ENCODE measurements at places on chromosomes 2 and 18.

- no peak for DNase-seq
Measured at GRCh38 chr18:23994361-23994902, 20.1 kb upstream of the TTC39C start.

DNA sequence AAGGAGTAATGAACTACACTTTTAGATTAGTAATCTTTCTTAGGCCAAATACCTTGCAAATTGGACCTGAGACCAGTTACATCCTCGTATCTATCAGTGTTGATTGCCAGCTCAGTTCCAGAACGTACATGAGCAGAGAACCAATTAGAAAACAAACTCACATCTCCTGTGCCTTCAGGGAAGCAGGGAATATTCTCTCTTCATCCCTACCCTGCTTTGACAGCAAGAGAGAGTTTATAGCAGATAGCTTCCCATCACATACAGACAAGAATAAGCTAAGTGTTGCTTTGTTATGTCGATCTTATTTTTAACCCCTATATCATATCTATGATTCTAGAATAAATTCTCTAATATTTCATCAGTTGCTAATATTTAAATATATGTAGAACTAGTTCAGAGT is 181.8 kb downstream of the DSC3 start:
- no peak for DNase-seq

GRCh38 chr2:119674711-119675500 is 4.1 kb upstream of the TMEM177 start:
- no peak for DNase-seq

DNA sequence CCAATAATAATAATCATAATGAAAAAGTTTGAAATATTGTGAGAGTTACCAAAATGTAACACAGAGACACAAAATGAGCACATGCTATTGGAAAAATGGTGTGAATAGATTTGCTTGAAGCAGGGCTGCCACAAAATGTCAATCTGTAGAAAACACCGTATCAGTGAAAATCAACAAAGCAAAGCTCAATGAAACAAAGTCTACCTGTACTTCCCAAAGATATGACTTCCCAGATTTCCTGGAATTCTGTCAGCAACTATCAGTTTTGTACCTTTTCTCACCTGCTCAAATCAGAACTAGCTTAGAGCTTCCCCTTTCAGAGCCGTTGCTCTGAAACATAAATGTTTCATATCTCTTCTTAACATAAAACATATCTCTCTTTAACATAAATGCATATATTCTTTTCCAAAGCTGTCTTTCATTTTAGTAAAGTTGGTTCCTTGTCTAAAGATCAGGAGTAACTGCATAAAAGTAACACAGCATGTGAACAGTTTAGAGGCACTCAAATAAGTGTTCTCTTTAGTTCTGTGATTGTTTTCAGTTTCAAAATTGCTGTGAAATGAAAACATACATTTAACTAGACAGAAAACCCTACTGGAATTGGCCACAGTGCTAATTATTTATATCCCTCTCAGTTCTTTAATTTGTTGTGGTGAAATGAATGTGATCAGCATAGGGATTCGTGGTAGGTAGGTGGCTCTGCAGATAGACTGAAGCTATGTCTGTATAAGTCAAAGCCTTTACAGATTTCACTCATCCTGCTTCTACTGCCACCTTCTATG is 262.5 kb downstream of the KCNJ3 start:
- DNase-seq, result no peak

GRCh38 chr2:221186873-221187272 is 385.2 kb downstream of the EPHA4 start:
- no peak for DNase-seq

DNA sequence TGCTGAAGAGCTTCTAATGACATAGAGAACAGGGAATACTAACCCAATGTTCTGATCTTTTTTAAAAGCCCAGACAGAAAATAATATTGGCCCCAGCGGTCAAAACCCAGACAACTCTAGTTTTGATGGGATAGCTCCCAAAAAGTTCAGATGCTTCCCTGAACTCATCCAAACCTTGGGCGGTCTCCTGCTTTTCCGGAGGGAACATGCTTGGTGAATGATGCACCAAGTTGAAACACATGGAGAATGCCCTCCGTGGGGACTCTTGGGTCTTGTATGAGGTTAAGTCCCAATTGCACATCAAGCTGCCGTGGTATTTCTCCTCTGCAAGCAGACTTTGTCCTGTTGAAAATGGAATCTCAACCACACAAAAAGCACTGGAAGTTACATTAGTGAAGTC is 120.7 kb upstream of the CTAGE1 start:
- DNase-seq, result no peak

DNA sequence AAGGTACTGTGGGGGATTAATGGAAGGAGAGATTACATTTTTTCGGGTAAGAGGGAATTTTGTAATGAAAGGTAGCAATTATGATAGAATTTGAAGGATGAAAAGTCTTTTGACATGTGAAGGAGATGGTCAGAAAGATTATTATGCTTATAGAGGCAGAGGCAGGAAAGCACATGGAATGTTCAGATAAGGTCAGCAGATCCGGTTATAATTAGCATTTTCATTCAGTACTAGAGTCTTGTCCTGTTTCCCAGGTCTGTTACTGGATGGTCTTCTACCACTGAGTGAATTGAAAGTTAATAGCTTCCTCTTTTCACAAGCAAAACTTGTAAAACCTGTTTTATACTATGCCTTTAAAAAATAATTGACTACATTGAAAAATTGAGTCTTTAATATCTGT is 116.9 kb downstream of the PHLPP1 start:
- DNase-seq, result no peak

DNA sequence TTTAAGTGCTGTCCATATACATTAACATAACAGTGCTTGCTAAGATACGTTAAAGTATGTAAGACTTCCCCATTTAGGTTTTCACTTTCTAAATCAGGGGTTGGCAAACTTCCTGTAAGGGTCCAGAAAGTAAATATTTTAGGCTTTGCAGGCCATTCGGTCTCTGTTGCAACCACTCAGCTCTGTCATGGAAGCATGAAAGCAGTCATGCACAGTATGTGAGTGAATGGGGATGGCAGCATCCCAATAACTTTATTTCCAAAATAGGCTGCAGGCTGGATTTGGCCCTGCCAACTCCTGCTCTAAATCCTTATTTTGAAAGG is 128.7 kb downstream of the PLA2R1 start:
- no peak for DNase-seq

DNA sequence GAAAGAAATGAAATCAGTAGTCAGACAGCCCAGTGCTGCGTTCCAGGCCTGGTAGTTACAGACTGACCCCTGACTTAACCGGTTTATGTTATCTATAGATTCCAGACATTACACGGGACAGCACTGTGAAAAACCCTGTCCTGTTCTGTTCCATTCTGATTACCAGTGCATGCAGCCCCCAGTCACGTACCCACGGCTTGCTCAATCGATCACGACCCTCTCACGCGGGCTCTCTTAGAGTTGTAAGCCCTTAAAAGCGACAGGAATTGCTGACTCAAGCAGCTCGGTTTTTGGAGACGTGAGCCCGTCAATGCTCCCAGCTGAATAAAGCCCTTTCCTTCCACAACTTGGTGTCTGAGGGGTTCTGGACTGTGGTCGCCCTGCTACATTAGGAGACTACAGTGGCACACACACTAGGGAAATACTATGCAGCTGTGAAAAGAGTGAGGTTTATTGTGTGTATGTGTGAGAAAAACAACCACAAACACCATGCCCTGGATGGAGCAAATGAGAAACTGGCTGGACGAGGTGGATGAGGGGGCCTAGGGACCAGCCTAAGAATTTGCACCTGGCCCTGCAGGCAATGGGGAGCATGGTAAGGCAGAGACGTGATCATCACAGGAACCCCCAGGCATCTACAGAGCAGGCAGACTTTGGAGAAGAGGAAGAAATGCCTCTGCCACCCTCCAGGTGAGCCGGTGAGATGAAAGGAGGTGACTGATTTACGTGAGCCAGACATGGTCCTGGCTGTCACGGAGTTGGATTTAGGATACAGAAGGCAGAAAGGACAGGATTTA is 49.1 kb upstream of the SEMA4C start:
- no peak for DNase-seq

- DNase-seq, result peak; percentile 95
Measured at GRCh38 chr2:74421221-74421870, at the start of the genes C2orf81 and WDR54. Gene C2orf81 (minus strand): TSS chr2:74421619. CDS start chr2:74421560, 59 bp downstream. Gene WDR54 (plus strand): TSS chr2:74421730. CDS start chr2:74422154, 424 bp downstream.

GRCh38 chr2:177328056-177328455 is 63.5 kb upstream of the NFE2L2 start:
- no peak for DNase-seq

DNA sequence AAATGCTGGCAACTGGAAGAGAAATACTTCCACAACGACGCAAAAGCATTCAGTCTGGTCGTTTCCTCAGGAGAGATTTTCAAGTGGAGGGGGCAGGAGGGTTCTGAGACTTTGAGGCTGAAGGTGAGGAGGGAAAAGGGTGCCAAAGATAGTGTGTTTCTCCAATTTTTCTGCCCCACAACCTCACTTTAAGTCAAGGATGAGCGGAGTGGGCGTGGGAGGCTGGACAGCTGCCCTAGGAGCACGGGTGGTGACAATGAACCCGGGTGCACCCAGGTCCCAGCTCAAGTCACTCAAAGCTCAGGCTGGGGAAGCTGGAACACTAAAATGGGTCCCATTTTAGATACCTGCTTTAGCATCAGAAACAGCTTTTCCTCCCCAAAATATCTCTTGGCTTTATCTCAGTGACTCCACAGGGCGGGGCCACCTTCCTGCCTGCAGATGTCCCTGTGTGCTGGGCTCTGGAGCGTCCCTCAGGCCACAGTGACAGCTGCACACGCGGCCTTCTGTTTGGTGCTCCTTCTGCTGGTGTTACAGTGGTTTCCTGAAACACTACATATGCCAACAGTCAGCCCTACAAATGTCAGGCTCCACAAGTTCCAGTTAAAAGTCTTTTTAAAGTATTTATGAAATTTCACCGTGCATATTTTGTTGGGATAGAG is 1.4 kb upstream of the MBP start:
- DNase-seq, result no peak

- DNase-seq, result no peak
Measured at GRCh38 chr2:151422917-151423439, 13.3 kb downstream of the RIF1 start.

DNA sequence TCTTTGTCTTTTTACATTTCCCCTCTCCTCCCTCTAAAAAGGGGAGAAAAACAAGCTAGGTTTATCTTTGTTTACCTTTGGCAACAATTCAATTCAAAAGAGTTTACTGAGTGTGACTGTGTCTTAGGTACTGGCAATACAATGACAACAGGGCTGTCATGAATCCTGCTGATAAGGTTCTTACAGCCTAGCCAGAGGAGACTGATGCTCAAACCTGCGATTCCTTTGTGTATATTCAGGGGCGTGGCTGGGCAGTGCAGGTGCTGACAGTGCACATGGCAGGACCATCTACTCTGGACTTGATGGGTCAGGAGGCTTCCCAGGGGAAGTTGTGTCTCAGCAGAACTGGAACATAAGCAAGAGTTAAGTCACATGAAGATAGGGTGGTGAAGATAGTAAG is 23.2 kb upstream of the TTN start:
- DNase-seq, result no peak

- DNase-seq, result no peak
Measured at GRCh38 chr2:149473521-149473920, 114.1 kb downstream of the MMADHC start.

- no peak for DNase-seq
Measured at GRCh38 chr2:20012032-20012281, 511 bp downstream of the MATN3 start.

DNA sequence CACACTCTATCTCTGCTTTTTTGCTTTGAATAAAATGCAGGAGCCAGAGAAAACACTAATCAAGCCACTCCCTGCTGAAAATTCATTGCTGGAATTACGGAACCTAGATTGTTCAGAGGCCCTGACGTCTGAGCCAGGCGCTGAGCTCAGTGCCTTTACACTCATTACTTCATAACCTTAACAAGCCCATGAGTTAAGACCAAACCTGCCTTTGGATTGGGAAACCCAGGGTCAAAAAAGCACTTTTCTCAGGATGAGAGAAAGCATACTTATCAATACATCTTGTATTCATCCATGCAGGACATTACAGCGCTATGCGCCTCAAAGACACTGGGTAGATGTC is 762 bp downstream of the INO80C start:
- peak; percentile 3 for DNase-seq

GRCh38 chr2:109408043-109408335 is 205.8 kb downstream of the SEPTIN10 start:
- no peak for DNase-seq

GRCh38 chr2:216070195-216070594 is 11.4 kb downstream of the PECR start:
- no peak for DNase-seq

GRCh38 chr18:59918320-59918755 is 18.5 kb downstream of the PMAIP1 start:
- DNase-seq, result no peak

DNA sequence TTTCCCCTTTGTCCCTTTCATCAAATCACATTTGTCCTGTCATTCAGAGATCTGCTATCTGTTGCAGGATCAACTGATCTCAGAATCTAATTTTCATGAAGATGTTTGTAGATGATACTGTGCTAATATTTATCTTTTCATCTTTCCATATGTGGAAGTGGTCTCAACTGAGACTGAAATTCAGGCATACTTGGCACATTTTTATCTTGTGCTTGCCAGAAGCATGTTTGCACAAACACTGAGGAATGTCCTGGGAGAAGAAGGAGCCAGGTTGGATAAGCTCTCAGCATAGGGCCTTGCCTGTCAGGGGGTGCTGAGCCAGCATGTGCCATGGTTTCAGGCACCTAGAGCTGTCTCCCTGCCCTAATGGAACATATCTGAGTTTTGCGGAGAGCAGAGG is 24.5 kb upstream of the MMADHC start:
- DNase-seq, result no peak

GRCh38 chr2:150135223-150135883 is 352.1 kb downstream of the RND3 start:
- no peak for DNase-seq

DNA sequence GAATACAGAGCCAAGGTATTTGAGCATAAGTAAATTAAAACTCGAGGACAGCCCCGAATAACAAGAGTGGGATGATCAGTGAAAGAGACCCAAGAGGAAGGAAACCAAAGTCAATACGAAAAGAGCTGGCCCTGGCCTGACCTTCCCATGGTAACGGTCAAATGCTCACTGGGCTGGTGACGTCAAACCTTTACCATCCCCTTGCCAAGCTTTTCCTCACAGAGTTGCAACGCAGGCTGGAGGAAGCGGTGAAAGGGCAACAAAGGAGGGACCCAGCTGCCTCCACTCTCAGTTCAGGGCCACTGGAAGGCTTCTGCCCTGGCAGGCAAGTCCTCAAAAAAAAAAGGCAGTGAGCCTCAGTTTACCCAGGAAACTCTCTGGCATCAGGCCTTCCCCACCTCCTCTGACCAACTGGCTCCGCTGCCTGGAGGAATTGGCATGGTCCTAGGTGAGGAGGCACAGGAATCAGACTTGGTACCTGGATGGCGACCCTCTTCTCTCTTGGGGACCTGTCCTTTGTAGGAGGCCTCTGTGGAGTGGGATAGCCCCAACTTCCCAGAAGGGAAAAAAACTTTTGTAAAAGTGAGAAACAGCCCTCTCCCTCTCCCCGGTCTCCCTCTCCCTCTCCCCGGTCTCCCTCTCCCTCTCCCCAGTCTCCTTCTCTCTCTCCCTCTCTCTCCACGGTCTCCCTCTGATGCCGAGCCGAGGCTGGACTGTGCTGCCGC is 212.4 kb downstream of the ANAPC1 start:
- DNase-seq, result no peak

GRCh38 chr2:159045545-159046454 is 77.4 kb downstream of the TANC1 start:
- no peak for DNase-seq

- DNase-seq, result no peak
Measured at GRCh38 chr2:27771202-27771547, 344 bp upstream of the MRPL33 start.
